Left colon (tissue), 2 donors: ENCODE measurements at places on chromosomes 5 and 9.

GRCh38 chr5:178422400-178422775 is 167.8 kb downstream of the COL23A1 start:
- no peak for DNase-seq

DNA sequence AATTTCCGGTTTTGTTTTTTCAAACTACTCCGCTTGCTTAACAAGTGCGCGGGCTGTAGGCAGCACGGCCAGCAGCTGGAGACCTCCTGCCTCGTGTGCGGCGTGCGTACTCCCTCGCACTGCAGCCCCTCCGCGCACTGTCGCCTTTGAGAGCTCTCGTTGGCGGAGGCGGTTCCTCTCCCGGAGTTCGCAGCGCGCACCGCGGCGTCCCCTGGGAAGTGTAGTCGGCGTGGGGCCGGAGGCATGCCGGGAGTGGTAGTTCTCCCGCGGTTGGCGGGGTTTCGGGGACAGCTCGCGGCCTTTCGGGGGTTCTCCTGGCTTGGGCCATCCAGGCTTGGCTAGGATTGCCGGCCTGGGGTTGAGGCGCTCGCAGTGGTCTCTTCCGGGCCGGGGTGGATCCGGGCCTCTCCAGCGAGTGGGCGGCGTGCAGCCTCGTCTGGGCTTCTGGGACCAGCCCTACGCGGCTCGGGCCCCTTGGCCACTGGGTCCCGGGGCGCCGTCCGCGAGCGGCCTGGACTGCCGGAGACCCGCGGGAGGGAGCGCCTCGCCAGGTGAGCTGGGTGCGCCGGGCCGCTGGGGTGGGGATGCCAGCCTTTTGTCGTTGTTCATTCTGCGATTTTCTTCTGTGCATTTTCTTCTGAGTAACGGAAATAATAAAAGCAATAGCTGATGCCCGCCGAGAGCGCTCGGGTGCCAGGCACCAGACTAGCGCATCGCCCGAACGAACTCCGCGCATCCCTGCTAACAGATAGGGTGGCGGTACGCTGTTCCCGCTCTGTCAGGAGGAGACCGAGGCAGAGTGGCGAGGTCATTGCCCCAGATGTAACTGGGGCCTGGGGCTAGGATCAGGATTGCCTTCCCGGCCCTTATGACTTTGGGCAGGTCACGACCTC is at the start of gene ZNF354C:
ZNF354C (plus strand) TSS at position 258 of the 893 bp plus-strand sequence. CDS start 1,696 bp downstream, outside the sequence.
- peak; percentile 88 for DNase-seq

- no peak for DNase-seq
These were observed 72.6 kb upstream of the EQTN start for GRCh38 chr9:27369591-27369990.

DNA sequence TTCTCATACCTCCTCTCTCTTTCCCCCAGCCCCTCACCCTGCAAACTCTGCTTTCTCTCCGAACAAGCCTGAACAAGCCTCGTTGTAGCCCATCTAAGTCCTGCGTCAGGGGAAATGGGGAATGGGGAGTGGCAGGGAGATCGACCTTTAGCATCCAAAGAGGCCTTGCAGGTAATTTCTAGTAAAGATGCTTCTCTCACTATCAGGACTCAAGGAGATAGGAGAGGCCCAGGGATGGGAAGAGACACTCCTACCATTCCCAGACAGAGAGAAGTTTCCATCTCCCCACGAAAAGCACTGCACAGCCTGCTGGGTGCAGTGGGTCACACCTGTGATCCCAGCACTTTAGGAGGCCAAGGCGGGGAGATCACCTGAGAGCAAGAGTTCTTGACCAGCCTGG is 44.4 kb upstream of the CTNNA1 start:
- no peak for DNase-seq

- DNase-seq, result no peak
These were observed 31.4 kb upstream of the S1PR3 start for GRCh38 chr9:88959727-88960469.

- no peak for DNase-seq
These were observed 11.2 kb downstream of the CRHBP start for GRCh38 chr5:76964060-76964459.

- DNase-seq, result peak; percentile 32
These were observed 75.6 kb upstream of the PRSS3 start for GRCh38 chr9:33719581-33720374.

GRCh38 chr5:38766151-38766550 is 79.7 kb upstream of the OSMR start:
- DNase-seq, result no peak

- DNase-seq, result no peak
These were observed 85.1 kb upstream of the RAI14 start for GRCh38 chr5:34570721-34571676.

DNA sequence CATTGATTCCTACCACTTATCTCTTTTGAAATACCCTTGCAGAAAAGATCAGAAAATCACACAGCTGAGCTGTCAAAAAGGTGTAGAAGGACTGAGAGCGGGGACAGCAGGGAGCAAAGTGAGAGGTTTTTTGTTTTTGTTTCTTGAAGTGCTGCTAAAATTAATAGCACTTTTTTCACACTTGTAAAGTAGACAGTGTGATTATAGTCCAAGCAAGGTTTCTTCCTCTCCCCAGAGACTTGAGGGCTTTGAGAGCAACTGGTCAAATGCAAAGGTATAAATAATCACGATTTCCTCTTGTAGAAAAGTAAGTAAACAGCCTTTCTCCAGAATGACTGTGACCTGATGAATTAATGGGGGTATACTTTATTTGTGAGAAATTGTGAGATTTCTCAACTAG is 326.9 kb downstream of the ZNF608 start:
- no peak for DNase-seq

GRCh38 chr9:99154356-99154755 is 49.4 kb downstream of the TGFBR1 start:
- DNase-seq, result no peak

- no peak for DNase-seq
These were observed 22.7 kb upstream of the UBLCP1 start for GRCh38 chr5:159240301-159240870.

DNA sequence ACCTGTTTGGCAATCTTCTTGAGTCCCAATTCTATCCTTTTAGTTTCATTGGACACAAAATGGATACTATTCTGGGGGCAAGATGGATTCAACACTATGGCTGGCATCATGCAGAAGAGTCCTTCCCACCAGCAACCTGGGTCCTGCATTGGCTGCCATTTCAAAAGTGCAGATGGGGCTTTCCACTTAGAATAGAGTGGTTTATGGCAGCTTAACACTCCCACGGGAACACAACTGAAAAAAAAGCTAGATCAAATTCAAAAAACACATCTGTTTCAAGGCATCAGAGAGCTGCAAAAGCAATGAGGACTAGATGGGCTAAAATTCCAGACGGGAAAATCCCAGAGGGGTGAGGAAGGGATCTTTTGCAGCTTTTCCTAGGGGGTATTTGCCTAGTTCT is 11.2 kb upstream of the HMHB1 start:
- DNase-seq, result no peak

GRCh38 chr5:140658870-140659269 is 5.8 kb upstream of the WDR55 start:
- DNase-seq, result no peak

- DNase-seq, result peak; percentile 96
These were observed 136.5 kb upstream of the ABCA1 start for GRCh38 chr9:105064248-105065097.

DNA sequence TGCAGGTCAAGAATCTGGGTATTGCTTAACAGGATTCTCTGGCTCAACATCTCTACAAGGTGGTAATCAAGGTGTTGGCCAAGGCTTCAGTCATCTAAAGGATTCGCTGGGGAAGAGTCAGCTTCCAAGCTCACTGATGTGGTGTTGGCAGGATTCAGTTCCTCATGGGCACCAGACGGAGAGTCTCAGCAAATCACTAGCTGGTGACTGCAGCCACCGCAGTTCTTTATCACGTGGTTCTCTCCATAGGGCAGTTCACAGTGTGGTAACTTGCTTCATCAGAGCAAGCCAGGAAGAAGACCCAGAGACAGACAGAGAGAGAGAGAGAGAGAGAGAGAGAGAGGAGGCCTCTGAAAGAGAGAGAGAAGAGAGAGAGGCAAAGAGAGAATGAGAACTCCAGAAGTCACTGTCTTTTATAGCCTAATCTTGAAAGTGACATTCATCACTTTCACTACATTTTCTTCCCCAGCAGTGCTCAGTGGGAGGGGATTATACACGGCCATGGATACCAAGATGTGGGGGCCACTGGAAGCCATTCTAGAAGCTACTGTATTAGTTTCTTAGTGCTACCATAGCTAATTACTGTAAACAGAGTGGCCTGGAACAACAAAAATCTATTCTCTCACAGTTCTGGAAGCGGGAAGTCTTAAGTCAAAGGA is 109.2 kb upstream of the SMIM23 start:
- no peak for DNase-seq

GRCh38 chr5:88691945-88692868 is 190.8 kb downstream of the MEF2C start:
- DNase-seq, result no peak

DNA sequence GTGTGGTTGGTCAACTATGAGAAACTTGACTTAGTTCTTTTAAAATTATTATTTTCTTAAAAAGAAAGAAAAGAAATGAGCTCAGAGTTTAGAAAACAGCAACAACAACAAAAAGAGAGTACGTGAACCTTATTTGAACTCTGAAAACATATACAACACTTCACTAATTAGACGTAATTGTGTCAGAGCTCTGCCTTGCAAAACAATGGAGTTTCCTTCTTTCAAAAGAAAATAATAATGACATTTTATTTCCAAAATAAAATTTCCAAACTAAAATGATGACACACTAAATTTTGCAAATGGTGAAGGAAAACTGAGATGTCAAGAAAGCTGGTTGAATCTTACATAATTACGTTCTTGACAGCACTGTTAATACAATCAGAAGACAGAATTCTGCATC is 15.4 kb downstream of the ROR2 start:
- DNase-seq, result no peak

- no peak for DNase-seq
These were observed 64.7 kb downstream of the RXRA start for GRCh38 chr9:134390947-134391318.

- DNase-seq, result no peak
These were observed 58.8 kb upstream of the DHFR start for GRCh38 chr5:80713631-80714030.

- DNase-seq, result no peak
These were observed 125.1 kb upstream of the PAM start for GRCh38 chr5:102629827-102630605.

GRCh38 chr9:117204971-117205370 is 209.9 kb downstream of the ASTN2 start:
- DNase-seq, result no peak

- peak; percentile 58 for DNase-seq
These were observed 545.2 kb downstream of the CSNK1G3 start for GRCh38 chr5:124056991-124057723.

GRCh38 chr9:76192013-76192412 is 202.2 kb downstream of the RFK start:
- DNase-seq, result no peak

- DNase-seq, result no peak
These were observed 23.8 kb downstream of the C5 start for GRCh38 chr9:121026260-121026691.
